Anterior cingulate cortex (tissue), 58 donors: ENCODE measurements at places on chromosomes 3 and 15.

- no peak for DNase-seq
Measured at GRCh38 chr3:83002869-83003445, 1241.5 kb upstream of the GBE1 start.

GRCh38 chr3:5014391-5014790 lies 35.2 kb downstream of the BHLHE40 start:
- DNase-seq = no peak

DNA sequence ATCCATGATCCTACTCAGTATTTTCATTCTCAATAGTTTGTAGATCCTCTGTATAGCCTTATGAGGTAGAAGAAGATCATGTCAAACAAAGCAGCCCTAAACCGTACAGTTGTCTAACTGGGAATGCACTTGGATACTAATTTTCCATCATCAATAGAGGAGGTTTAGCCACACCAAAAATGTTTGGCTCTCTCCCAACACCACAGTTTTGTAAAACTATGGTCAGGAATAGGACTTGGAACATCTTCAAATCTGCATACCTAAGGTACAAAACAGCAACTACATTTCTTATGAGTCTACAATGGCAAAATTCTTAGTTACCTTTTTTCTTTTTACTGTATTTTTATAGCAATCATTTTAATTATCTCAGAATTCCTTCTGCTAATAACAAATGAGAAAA lies 1001.6 kb downstream of the ROBO2 start:
- no peak for DNase-seq

- DNase-seq = no peak
Measured at GRCh38 chr3:16272588-16272987, 7.6 kb downstream of the OXNAD1 start.

DNA sequence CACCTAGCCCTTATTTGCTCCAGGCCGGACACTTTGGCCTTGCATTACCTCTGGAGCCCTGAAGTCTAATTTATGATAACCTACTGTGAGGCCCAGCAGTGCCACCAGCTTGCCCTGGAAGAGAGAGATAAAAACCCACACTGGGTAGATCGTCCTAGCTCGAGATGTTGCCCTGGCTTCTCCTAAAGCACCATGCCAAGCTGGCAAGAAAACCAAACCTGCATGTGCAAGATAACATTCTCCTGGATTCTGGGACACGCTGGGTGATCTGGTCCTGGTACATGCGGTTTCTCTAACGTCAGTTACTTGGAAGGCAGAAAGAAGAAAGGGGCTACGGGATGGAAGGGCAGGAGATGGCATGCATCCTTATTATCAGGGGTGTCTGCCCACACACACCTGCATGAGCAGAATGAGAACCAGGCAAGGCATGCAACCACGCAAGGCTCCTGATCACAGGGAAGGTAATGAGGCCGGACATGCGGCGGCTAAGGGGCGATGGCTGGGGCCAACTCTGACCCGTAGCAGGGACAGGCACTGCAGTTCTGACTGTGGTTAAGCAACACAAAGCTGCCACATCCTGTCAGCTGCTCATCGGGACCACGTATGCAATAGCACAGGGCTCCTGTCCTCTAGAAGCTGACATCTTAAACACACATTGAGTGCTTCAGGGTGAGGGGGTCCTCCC lies 73.0 kb downstream of the OXNAD1 start:
- no peak for DNase-seq

GRCh38 chr3:126018545-126018944 lies 49.6 kb downstream of the ROPN1B start:
- DNase-seq = no peak

DNA sequence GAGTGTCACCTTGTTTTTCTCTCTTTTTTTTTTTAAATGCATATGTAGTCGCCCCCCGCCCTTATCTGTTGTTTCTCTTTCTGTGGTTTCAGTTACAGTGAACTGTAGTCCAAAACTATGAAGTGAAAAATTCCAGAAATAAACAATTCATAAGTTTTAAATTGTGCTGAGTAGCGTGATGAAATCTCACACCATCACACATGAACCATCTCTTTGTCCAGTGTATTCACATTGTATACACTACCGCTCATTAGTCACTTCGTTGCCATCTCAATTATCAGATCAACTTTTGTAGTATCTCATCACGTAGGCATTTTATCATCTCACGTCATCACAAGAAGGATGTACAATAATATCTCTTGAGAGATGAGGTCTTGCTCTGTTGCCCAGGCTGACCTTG lies 62.5 kb upstream of the MLF1 start:
- DNase-seq = no peak

DNA sequence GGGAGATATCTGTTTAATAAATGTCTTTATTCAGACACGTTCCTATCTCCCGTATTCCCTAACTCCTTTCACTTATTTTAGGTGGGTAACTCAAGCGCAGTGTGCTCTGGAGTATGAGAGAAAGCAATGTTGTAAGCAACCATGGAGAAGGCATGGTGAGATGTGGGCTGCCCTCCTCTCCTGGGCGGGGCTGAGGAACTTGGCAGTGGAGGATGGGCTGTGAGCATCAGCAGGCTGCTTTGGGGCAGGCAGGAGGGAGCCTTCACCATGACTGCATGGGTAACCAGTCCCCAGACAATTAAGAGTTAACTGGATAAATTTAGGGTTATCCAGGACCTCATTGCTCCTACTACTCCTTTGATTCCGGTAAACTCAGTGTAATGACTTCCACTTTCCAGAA lies 126.1 kb downstream of the RORA start:
- no peak for DNase-seq

DNA sequence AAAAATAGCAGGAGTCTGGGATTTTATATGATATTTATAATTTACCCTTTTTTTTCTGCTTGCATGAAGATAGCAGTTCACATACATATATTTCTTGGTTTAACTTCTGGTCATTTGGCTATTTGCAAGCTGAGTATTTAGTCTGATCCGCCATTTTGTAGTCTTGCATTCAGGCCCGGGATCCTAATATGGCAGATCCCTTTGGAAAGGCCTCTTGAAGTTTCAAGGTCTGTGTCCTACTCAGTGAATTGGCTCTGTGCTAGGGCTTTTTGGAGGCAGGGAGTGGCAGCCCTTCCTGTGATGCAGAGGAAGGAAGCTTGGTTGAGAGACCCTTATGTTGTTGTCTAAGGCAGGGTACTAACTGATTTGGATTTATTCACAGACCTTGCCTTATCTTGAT lies 2.9 kb downstream of the SNRPN start:
- DNase-seq = no peak

DNA sequence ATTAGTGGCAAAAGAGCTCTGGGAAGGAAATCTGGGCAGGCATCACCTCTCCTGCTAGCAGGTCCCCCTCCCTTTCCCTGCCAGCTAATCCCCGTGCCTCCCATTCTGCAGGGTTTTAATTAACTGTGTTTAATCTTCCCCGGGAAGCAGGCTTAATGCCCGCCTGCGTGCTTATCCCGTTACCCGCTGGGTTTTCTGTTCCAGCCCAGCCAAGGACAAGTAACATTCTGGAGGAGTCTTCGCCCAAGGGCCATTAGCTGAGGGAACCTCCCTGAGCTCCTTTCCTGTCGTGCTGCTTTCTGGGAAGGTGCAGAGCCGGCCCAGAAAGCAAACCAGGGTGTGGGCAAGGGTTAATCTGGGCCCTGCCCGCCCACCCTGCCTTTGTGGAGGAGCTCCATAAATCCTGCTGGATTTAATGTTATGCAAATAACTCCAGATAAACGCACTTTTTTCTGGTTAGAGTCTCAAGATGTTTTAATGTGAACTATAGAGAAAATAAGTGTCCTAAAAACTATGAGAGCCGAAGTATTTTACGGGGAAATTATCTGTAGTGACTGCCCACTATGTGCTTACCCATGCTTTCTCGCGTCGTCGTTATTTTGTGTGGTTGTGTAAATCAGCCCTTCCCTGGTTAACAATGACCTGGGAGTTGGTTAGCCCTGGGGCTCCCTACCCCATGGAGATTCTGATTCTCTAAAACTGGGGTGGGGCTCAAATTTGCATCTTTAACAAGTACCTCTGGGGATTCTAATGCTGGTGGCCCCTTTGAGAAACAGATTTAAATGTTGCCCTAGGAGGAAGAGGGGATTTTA lies 25.9 kb downstream of the TRIM71 start:
- DNase-seq = no peak

- no peak for DNase-seq
Measured at GRCh38 chr3:74217467-74217866, 397.0 kb downstream of the CNTN3 start.

DNA sequence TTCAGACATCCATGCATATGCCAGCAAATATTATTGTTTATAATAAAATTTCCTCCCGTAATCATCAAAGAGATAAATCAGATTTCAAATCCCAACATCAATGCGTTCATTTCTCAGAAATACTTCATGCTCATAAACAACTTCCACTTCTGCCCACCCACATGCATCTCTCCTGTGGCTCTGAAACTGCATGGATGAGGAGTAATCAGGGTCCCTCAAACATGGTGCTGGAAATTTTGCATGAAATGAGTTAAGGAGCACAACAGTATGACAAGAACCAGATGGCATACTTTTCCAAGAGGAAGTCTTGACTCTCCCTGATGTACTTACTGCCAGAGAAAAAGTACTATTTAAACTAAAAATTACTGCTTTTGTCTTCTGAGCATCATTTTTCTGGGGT lies 26.9 kb upstream of the MFSD1 start:
- DNase-seq = no peak

GRCh38 chr3:132399054-132399929 lies 18.0 kb upstream of the DNAJC13 start:
- no peak for DNase-seq

DNA sequence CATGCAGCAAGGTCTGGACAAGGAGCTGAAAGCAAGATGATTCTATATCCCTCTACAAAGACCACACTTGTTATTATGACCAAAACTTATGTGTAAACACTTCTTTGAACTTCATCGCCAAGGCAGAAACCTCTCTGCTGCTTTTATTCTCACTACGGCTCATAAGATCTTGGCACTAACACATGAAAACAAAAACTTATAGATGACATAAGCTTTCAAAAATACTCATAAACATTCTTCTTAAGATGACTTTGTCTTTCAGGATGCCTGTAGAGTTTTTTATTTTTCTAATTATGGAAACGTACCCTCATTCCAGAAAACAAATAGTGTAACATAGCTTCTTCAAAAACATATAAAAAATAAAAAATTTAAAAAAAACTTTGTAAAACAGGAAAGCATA lies 12.5 kb upstream of the C15orf61 start:
- DNase-seq = no peak

DNA sequence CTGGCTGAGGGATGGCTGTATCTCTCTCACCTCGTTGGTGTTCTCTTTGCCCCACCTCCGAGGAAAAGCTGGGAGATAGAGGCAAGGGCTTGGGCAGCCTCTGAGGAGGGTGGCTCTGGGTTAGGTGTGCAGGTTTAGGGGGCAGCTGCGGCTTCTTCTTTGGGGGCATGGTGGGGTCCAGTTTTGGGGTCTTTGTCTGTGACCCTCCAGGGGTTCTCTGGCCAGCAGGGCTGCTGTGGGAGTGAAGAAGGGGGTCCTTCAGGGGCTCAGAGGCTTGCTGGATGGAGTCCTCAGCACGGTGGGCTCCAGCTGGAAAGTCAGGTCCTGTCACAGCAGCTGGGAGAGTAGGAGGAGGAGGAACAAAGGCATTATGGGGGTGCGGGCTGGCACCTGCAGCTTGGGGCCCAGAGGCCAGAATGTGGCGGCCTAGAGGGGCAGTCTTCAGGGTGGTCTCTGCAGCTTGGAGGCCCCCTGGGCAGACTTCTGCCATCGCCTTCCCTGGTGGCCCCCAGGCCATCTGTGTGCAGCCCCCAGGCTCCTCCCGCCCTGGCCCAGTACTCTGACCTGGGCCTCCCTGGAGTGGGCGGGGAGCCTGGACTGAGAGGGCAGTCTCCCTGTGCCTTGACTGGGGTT lies 7.0 kb downstream of the XIRP1 start:
- no peak for DNase-seq

DNA sequence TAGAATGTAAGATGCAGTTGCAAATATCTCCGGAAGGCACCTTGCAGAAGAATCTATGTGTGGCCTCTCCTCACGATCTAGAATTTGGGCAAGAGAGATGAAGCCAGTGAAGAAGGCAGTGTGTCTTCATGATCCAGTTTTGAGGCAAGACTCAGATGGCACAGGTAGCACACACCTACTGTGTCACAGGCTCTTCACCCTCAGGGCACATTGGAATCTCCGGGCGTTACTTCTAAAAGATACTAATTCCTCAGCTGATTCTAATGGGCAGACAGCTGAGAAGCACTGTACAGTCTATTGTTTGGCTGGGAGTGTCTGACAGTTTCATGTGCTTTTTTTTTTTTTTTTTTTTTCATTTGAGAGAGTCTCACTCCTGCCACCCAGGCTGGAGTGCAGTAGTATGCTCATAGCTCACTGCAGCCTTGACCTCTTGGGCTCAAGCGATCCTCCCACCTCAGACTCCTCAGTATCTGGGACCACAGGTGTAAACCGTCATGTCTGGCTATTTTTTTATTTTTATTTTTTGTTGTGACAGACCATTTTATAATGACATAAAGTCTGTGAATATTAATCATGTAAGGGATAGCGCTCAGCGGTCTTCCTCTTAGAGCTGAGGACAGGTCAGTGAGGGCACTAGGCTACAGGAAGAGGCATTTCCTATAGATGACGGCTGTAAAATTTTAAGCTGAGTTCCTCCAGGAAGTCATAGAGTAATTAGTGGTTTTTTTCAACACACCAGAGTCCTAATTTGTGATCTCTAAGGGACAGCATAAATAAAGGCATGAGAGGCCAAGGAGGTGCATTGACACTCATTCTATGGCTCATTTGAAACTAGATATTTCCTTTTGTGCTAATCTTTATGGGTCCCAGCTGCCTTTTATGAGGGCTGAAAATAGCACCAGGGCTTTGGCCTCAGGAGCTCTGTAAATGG lies 4.0 kb downstream of the C3orf52 start:
- no peak for DNase-seq

- DNase-seq = no peak
Measured at GRCh38 chr15:57221134-57221533, 155.2 kb upstream of the CGNL1 start.

DNA sequence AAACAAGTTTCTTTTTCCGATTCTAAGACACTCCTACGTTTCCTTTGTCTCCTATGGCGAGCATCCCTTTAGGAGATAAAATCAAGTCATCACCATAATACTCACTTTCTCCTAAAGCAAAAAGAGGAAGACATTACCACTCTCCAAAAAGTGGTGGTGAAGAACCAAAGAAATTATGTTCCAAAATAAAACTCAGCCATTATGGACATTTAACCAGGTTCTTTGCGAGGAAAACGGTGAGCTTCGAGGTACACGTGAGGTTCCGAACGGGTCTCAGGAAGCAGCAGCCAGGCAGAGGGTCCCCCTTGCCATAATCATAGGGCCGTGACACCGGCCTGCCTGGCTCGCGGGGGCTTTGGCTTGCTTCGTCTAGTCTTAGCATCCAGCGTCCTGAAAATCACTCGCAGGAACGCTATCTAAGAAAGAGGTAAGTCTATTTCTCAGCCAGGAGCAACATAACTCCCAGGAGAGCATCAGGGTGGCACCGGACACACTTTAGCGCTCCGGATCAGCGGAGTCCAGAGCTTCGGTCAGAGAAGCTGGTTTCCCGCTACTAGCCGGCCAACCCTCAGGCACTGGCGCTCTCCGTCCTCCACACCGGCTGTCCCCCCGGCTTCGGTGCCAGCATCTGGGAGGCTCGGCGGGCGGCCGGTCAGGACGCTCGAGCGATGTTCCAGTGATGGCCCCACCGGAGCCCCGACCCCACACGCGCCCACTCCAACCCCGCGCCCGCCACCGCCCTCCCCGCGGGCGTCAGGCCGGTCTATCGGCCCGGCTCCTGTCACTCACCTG lies 581 bp downstream of the IP6K1 start:
- no peak for DNase-seq

GRCh38 chr3:3578718-3579117 lies 220.5 kb upstream of the LRRN1 start:
- no peak for DNase-seq
